RPMI8226 (cell line): ENCODE measurements at places on chromosomes 6 and 20.

DNA sequence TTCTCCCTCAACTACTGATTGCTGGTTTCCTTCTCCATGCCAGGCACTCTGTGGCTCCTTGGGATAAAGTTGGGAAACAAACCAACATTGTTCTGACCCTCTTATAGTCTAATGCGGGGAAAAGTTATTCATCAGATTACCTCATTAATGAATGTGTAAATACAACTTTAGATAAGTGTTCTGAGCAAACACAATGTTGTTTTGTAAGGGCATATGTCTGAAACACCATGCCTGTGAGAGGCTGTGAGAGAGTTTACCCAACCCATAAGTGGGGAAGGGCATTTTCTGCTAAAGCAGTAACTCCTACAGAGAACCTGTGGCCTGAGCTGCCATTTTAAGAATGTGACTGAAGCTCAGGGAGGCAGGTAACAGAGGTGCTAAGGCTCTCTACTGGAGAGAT, 283.5 kb downstream of the KHDC1L start:
- no peak for DNase-seq

DNA sequence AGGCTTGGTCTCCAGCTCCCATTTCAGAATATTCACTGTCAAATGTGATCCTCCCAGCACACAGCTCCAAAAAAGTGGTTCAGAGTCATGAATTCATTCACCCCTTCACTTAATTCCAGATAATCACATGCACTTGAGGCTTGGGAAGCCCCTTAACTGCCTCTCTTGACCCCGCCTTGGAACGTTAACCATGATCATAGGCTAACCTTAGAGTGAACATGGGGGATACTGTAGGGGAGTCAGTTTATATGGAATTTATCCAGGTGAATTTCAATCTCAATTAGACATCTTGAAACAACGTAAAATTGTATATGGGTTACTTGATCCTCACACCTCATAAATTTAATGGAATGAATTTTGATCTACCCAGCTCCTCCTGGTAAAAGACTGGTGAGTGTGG, 346.8 kb upstream of the ARID1B start:
- DNase-seq = no peak

GRCh38 chr6:36232172-36232571, 35.6 kb downstream of the BRPF3 start:
- DNase-seq = no peak

GRCh38 chr6:157763129-157763903, 59.7 kb upstream of the SNX9 start:
- DNase-seq = peak; percentile 99

DNA sequence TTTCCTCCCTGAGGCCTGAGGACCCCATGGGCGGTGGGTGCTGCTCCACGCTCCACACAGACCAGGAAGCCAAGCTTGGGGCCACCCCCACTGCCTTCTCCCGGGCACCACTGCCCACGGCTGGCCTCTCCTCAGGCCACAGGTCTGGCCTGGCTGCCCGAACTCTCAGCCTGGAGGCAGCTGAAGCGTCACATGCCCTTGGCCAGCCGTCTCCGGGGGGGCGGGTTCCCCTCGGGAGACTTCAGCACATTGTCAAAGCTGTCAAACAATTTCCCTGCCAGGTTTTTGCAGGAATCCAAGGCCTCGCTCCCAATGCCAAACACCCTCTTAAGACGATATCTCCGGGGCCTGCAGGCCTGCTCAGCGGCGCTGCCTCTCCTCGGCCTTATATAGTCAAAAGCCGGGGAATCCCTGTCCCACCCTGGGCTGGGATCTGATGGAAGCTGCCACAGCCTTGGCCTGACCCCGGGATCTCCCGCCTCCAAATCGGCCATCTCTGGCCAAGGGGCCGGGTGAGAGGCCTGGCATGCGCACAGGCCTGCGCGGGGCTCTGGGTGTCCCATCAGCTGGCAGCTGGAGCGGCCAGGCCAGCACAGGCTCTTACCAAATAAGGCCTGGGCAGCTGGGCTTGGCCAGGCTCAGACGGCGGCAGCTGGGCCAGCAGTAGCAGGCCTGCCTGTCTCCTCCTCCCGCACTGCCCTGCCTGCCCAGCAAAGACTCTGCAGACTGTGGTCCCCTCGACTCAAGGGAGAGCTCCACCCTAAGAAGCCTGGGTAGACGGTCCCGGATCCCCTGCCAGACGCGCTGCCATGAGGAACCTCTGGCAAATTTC, 49.7 kb downstream of the RBM38 start:
- no peak for DNase-seq

DNA sequence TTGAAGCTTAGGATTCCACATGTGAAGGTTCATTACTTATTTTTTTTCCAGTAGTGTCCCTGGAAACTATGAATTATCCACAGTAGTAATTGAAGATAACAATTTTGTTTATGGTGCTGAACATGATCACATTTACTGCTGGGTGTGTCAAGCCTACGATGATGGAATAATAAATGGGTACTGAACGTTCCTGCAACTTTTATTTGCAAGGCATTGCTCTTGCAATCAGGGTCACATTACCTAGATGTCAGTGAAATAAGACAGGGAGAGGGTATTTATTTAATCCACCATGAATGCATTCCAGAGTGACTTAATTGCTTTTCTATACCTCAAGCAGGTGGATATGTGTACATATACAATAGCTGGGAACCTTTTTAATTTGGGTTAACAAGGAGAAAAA, 27.0 kb upstream of the MLIP start:
- DNase-seq = no peak

- peak; percentile 51 for DNase-seq
Measured at GRCh38 chr20:15236812-15237211, 899.4 kb upstream of the FLRT3 start.

DNA sequence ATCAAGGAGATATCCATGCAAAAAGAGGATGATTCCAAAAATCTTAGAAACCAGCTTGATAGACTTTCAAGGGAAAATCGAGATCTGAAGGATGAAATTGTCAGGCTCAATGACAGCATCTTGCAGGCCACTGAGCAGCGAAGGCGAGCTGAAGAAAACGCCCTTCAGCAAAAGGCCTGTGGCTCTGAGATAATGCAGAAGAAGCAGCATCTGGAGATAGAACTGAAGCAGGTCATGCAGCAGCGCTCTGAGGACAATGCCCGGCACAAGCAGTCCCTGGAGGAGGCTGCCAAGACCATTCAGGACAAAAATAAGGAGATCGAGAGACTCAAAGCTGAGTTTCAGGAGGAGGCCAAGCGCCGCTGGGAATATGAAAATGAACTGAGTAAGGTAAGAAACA, 10.1 kb upstream of the SNRNP48 start:
- no peak for DNase-seq

DNA sequence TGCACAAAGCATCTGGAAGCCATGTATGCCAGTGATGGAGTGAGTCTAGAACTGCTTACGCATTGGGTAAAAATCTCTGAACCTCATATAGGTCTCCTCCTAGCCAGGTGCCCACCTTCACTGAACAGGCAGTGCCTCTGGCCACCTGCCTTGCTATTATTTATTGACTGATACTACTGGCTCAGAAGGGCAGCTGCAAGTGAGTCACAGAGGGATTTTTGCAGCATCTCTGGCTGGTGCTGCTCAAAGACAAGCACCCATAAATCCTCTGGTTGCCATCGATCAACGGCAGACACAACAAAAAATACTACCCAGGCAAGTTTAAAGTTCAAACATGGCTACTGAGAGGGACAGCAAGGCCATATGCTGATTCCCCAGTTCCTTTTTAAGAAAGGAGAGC, 279.4 kb downstream of the UBE3D start:
- DNase-seq = no peak

GRCh38 chr6:157681041-157681650, 141.9 kb upstream of the SNX9 start:
- no peak for DNase-seq
